ENCODE measurements at places on chromosomes 1 and 21.

- no peak for DNase-seq
These were observed 92.5 kb upstream of the LPGAT1 start for GRCh38 chr1:211923095-211923494.

GRCh38 chr1:115314092-115314491, 24.0 kb downstream of the NGF start:
- DNase-seq = peak; percentile 50

DNA sequence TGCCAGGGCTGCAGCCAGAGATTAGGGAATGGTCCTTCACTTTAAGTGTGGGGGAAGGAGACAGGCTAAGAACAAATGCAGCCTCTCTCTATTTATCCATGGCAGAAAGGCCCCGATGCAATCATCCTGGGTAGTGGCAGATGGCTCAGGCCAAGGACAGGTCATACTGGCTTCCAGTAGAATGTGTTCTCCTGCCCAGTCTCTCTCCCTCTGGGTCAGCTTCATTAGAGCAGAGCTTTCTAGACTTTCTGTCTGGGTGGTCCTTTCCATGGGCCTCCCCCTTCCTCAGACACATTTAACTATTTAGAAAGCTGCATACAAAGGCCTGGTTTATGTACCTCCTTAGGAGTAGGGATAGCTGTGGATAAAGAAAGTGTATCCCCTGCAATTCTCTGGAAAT, 4.8 kb upstream of the PTCH2 start:
- no peak for DNase-seq

- DNase-seq = no peak
These were observed 708.8 kb upstream of the CHRM3 start for GRCh38 chr1:238677567-238677966.

GRCh38 chr1:89545264-89546038, 20.8 kb downstream of the LRRC8B start:
- DNase-seq = no peak

DNA sequence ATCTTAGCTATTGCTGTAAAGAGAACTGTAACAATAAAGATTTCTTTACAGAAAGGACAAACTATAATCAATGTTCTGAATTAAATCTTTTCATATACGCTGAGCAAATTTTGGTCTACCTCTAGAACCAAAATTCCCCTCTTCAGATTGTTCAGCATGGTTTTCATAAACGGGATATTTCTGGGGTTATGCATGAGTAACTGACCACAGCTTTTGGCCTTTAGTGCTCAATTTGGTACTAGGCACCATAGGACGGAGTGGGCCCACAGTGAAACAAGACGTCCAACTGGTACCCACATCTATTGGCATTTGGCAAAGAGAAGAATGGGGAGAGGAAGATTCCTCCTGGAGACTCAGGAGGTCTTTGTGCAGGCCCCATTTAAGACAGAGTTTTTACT, 184.5 kb downstream of the TGFBR3 start:
- DNase-seq = no peak

DNA sequence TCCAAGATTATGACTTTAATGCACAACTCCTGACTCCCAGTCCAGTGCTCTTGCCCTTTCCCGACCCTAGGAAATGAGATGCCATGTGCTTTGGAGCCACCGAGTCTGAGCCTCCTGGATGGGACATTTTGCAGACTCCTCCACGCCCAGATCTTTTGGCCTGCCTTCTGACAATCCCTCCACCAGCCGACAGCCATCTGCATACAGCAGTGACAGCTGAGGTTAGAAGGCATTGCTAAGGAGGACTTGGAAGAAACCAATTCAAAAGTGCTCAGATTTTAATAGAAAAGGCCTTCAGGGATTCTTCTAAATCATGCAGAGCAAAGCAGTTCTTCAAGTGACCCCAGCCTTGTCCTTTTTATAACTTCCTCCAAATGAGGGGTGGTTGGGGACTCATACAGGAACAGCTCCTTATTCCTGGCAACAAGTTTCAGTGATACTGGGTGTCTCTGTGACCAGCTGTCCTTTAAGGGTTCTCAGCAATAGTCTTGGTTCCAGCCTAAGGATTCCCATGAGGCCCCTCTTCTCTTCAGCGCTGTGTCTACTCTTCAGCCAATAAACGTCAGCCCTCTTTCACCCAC, 369.3 kb downstream of the PBX1 start:
- no peak for DNase-seq

GRCh38 chr1:47298025-47298699, 15.8 kb downstream of the STIL start:
- no peak for DNase-seq

- no peak for DNase-seq
These were observed at the start of gene SLC2A5 for GRCh38 chr1:9069326-9070100. SLC2A5 (minus strand) TSS chr1:9069635; CDS start chr1:9069536, 99 bp downstream.

DNA sequence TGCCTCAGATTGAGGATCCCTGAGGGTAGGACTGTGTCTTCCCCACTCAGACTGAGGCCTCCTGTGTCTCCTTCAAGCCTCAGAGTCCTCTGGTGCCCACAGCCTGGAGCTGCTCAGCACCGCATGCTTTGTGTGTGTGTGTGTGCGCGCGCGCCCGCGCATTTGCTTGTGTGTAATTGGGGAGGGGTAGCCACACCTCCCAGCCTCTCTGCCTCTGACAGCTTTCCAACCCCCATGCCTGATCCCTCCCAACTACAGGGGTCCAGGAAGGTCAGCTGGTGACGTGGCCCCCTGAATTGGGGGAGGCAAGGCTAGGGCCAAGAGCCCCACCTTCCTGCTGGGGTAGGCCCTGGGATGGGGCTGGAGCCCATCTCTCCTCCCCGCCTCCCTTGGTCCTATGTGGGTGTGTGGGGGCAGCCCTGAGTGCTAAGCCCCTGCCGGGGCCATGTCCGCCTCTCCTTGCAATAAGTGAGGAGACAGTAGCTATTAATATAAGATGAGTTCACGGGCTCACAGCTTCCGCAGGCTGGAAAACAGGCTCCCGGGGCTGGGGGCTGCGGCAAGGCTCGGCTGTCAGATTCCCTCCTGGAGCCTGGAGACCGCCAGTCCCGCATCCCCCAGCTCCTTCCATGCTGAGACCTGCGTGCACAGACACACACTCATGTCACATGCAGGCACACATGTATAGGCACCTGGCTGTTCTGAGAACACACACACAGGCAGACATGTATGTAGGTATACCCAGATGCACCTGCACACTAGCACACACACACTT, 7.0 kb downstream of the GPR3 start:
- DNase-seq = no peak

DNA sequence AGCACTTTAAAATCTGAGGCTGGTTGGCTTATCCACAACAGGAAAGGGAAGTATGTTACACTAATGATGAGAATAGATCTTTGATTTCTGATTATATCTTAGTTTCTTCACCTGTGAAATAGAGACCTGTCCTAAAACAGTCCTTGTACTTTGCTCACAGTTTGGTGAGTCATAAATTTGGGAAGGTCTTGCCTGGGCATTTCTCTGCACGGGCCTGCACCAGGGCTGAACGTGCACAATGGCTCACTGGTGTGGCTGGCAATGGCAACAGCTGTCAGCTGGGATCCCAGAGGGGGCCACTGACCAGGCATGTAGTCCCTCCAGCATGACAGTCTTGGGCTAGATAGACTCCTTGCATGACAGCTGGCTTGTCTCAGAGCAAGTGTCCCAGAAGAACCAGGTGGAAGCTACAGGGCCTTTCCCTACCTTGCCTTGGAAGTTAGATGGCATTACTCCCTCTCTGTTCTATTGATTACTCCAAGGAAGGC, 367.4 kb downstream of the DISC1 start:
- no peak for DNase-seq

- no peak for DNase-seq
These were observed 19.5 kb upstream of the ARHGEF10L start for GRCh38 chr1:17520041-17520440.

- no peak for DNase-seq
These were observed 17.7 kb downstream of the TNR start for GRCh38 chr1:175725684-175726083.

- DNase-seq = no peak
These were observed 25.1 kb downstream of the USP24 start for GRCh38 chr1:55190109-55190508.

DNA sequence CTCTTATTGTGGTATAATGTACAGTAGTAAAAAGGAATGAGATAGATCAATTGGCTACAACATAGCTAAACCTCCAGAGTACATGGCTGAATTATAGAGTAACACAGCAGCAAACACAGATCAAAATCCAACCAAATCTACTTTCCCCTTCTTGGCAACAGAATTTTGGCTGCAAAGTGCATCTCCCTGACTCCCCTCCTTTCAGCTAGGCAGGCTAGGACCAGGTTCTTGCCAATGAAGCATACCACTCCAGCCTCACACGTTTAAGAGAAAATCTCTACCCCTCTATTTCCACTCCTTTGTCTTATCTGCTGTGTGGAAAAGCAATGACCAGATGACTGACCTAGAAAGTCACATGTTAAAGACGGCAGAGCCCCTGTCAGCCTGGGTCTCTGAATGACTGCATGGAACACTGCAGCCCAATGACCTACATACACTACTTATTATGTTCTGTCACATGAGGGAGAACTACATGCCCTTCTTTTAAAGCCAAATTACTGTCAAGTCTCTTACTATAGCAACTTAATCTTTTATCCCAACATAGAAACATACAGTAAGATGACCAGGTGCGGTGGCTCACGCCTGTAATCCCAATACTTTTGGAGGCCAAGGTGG, 99.1 kb downstream of the HLCS start:
- no peak for DNase-seq

- DNase-seq = no peak
These were observed 57.2 kb downstream of the CACHD1 start for GRCh38 chr1:64527165-64527564.
